ENCODE measurements at places on chromosomes 11 and 22. TPM values are rescaled to one million over a fixed set of nuclear protein-coding genes. Genes with fewer than 3 reads are reported as not detected.
A peak's percentile ranks its signal among the peaks of the same experiment; 100 is the strongest.

CRYBB2 gene
- total RNA-seq, result not detected

- no peak for ATAC-seq
These were observed 75.7 kb upstream of the SUSD2 start for GRCh38 chr22:24105631-24106030.

BCO2 gene
- total RNA-seq, result 5.7 TPM

- no peak for ATAC-seq
These were observed 19.9 kb downstream of the LARGE2 start for GRCh38 chr11:45942381-45942780.

- ATAC-seq, result peak; percentile 69
These were observed 5.3 kb upstream of the MALAT1 start for GRCh38 chr11:65493367-65494176.

NNMT gene
- total RNA-seq, result 16.8 TPM

OR52M1 gene
- total RNA-seq, result not detected

- ATAC-seq, result peak; percentile 72
These were observed 88.3 kb upstream of the MTMR2 start for GRCh38 chr11:96012086-96012824.

GRCh38 chr11:8149726-8150125 is 19.1 kb downstream of the RIC3 start:
- ATAC-seq, result no peak

DNA sequence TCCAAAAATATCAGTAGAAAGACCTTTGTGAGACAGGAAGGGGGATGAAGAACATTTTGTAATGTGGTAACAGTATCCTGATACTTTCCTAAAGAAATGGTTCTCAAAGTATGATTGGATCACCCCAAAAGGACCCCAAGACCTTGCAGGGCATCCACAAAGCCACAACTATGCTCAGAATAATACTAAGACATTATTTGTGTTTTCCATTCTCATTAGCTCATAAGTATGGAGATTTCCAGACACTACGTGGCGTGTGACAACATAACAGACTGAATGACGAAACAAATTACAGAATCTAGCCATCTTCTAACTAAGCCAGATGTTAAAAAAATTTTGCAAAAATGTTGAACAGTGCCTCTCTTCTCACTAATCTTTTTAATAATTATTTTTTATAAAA is 24.9 kb downstream of the CHEK2 start:
- ATAC-seq, result no peak

DNA sequence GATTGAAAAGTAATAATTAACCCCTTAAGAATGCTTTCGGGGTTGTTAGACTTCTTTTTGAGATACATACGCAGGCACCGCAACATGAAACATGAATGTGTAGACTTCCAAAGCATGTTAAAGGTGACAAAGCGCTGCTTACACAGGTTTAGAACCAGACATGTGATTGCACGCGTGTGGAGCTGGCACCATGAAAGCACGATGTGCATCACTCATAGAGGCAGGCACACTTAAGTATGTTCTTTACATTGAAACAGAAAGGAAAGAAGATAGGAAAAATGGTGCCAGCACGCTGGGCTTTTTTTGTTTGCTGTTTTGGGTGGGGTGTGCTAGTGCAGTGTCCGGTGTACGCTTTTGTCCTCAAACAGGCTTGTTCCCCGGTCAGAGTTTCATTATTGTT is 83.6 kb upstream of the PPARA start:
- peak; percentile 21 for ATAC-seq

- no peak for ATAC-seq
These were observed 26.0 kb downstream of the DKK3 start for GRCh38 chr11:11982461-11982860.

DNA sequence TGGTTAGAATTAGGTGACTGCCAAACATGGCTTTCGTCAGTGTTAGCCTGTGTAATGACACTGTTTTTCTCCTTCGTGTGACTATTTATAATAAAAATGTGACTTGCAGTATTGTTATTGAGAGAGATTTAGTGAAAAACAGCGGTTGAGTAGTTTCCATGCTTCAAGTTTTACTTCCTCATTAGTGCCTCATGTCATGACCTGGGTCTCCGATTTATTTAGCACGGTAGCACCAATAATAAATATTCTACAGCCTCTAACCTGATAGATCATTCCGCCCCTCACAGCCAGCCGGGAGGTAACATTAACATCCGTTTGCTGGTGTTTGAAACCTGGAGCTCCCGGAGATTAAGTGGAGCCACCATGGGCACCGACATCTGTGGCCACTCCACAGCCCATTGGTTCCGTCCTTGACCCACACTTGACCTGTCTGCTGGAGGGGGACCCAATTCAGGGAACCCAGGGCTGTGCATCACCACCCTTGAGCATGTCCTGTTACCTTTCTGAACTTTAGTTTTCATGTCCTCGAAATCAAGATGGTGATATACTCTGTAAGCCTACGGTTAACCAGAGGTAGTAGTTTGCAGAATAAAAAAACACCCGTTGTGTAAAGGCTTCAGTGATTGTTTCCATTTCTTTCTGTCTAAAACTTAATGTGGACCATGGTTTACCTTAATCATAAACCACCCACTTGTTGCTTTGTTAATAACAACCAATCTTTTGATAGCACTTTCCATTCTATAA is 104.1 kb downstream of the ATXN10 start:
- no peak for ATAC-seq

C11orf24 gene
- total RNA-seq, result 19.9 TPM

DNA sequence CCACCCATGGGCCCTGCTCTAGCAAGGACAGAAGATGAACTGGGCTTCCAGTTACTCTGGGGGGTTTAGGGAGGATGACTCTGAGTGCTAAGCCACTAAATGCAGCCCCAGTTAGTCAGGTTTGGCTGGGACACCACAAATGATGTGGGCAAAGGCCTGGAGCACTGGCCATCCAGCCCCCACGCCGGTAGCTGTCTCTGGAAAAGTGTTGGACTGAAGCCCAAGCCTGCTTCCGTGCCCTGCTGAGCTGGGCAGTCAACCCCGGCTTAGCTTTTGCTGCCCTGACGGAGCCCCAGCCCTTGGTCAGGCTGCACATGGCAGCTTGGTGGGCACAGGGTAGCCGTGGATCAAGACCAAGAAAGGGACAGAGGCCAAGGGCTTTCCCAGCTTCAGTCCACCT is 5.7 kb upstream of the GSTP1 start:
- no peak for ATAC-seq

OR4A15 gene
- total RNA-seq, result not detected

- ATAC-seq, result no peak
These were observed 6.0 kb upstream of the RPL3 start for GRCh38 chr22:39325392-39325932.

- ATAC-seq, result no peak
These were observed 334.8 kb upstream of the LARGE1 start for GRCh38 chr22:34255042-34255441.

DNA sequence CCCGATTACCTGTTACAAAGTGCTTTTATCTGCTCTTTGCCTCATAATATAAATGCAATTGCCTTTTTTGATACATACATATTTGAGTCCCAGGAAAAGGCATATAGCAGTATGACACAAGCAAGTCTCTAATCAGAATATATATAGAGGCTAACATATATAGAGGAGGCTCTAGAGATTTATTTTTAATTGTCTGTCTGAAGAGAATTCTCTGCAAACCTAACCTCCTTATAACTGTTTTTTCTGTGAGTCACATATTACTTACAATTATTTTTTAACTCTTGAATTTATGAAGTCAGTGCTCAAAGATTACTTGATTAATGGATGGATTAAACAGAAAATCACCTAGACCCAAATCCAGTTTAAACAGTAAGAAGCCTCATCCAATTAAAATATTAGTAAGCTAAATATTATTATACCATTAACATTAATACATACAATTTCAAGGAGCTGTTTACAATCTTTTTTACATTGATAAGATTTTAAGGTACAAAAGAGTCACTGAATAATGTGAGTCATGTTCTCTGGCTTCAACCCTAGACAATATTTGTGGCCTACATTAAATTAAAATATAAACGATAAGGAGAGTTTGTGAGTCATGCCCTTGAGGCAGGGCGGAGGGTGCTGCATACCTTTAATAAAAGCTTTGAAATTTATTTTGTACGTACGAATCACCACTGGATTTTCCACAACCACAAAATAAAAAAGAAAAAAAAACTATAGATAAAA is 19.2 kb upstream of the MMP13 start:
- no peak for ATAC-seq

APLNR gene
- 1.8 TPM for total RNA-seq

DNA sequence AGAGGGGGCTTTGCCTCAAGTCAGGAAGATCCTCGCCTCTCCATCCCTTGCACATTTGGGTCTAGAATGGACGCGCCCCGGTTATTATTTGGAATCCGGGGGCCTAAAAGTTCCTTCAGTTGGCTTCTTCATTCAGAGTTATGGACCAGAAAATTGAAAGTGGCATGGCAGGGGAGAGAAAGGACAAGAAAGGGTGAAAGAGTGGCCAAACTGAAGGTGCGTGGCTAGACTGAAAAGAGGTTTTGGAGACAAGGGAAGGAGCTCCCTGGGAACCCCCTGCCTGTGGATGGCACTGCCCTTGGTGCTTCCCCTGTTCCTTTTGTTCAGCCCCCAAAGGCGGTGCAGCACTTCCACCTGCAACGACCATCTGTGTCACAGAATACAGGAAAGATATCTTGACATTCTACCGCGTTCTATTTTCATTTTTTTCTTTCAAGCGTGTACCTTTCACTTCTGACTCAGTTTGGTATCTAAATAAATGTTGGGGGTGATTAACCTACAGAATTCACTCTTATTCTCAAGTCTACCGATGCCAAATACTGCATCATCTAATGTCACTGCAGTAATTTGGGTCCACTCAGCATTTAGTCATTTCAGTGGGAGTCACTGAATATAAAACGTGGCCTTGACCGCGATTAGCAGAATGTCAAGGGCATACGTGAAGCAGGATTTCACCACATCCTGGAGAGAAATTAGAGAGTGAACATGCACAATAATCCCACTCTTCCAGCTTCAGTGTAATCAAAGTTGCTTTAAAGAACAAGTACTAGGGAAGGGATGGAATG is 88.1 kb upstream of the ARHGAP32 start:
- ATAC-seq, result no peak

DNA sequence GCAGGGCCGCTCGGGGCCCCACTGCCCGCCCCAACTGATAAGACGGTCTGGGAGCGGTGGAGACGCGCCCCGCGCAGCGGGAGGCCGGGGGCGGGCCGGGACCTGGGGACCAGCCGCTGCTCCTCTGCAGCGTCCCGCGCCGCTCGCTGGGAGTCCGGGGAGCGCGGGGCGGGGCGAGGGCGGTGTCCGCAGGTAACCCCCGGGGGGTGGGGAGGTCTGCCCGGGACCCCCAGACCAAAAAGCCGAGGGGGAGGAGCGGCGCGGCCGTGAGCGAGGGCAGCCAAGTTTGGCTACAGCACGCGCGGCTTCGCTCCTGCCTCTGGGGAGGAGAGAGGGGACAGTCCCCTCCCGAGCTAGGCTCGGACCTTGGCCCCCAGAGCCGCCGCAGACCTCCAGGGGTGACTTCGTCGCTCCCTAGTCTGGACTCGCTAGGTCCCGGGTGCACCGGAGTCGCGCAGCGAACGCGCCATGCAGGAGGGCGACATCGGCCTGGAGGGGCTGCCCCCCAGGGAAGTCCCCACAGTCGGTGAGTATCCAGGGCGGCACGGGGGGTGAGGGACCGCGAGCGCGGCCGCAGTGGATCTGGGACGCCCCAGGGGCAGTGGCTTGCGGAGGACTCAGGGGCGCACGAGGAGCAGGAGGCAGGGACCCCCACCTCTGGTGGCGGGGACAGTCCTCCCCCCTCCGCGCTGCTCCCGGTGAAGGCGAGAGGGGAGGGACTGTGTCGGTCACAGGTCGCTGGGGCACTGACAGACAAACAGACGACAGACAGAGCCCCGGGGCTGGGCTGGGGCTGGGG is 92.3 kb upstream of the ANO1 start:
- no peak for ATAC-seq

DNA sequence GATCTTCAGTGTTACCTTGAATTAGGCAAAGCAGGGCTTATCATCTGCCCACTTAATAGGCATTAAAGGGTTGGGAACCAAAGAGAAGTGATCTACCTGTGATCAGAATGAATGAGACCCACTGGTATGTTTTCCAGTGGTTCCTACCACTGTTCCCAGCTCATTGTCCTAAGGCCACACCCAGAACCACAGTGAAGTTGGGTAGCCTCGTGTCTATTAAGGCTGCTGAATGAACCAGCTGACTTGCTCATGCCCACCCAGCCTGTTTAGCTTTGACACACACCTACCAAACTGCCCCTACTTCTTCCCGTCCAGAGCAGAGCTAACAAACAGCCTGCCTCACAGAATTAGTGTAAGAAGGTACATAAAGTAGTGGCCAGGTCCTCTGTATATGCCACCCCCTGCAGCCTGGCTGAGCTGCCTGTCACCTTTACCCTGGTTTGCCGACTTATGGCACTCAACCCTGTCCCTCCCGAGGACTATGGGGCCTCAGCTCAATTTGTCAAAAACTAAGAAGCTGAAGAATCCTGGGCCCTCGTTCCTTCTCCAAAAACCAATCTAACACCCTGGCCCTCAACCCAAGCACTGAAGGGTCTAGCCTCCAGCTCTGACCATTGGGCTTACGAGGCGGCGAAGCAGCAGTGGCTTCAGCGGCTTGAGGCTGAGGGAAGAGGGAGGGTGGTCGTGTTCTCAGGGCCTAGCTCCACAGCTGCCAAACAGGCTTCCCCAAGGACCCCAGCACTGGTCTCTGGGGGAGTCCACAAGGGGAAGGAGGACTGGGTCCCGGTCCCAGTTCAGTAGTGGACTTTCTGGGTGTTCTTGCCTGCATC is 9.8 kb downstream of the UCP2 start:
- ATAC-seq, result peak; percentile 9

- peak; percentile 28 for ATAC-seq
These were observed 13.5 kb upstream of the HMOX1 start for GRCh38 chr22:35367331-35367886.

- ATAC-seq, result peak; percentile 27
These were observed 123.9 kb downstream of the MRTFA start for GRCh38 chr22:40512426-40513136.

GRCh38 chr11:72724851-72725723 is 27.1 kb downstream of the ARAP1 start:
- ATAC-seq, result peak; percentile 24

EHF gene
- total RNA-seq, result 342 TPM

DNA sequence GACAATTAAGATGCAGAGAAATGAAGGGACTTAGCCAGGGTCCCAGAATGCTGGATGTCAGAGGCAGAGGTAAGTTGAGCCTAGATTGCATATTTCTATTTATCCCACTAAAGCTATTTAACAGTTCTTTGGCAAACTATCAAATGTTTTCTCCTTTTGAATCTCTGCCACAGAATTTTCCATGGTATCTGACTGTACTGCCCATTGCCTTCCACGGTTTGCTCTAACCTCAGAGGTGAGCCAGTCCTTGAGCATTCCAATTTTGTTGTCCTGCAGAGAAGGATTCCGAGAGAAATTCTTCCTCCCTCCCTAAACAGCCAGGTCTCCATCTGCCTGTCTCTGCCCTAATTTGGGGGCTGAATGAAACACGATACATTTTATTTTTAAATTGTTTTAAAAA is 368.3 kb upstream of the SYN3 start:
- no peak for ATAC-seq

GRCh38 chr11:60305906-60306619 is 21.0 kb upstream of the MS4A6E start:
- ATAC-seq, result no peak

- peak; percentile 57 for ATAC-seq
These were observed 47.1 kb downstream of the ZNRF3 start for GRCh38 chr22:28930357-28931007.

- ATAC-seq, result no peak
These were observed 29.3 kb downstream of the FAT3 start for GRCh38 chr11:92253945-92254344.

- peak; percentile 23 for ATAC-seq
These were observed 140.8 kb upstream of the ZBED5 start for GRCh38 chr11:10998674-10999073.

- ATAC-seq, result no peak
These were observed 5.3 kb downstream of the LSP1 start for GRCh38 chr11:1858154-1858553.

GRCh38 chr11:19243143-19243542 is 2.4 kb upstream of the E2F8 start:
- ATAC-seq, result peak; percentile 22

ACR gene
- 0.40 TPM for total RNA-seq
